ENCODE measurements at places on chromosomes 7 and 10. TPM values are rescaled to one million over a fixed set of nuclear protein-coding genes. Genes with fewer than 3 reads are reported as not detected.

UBE2D1 gene
- total RNA-seq = 17.9 TPM

MGMT gene
- 30.7 TPM for total RNA-seq

BAMBI gene
- 32.5 TPM for total RNA-seq

PILRA gene
- total RNA-seq = 6.1 TPM

ADGRA1 gene
- total RNA-seq = 1.2 TPM

RPEL1 gene
- not detected for total RNA-seq

VSTM2A gene
- total RNA-seq = 1.5 TPM

PLXDC2 gene
- 48.1 TPM for total RNA-seq

RET gene
- 16.9 TPM for total RNA-seq

MCMBP gene
- total RNA-seq = 42.6 TPM

LIPJ gene
- total RNA-seq = 0.23 TPM

ZNF33A gene
- 42.4 TPM for total RNA-seq

SFMBT2 gene
- total RNA-seq = 10.4 TPM

ARHGAP22 gene
- total RNA-seq = 1.3 TPM

MMD2 gene
- total RNA-seq = not detected

CLCN1 gene
- total RNA-seq = 3.9 TPM

ITIH5 gene
- total RNA-seq = 23.5 TPM

STRA8 gene
- 0.23 TPM for total RNA-seq

SPDYE16 gene
- 0.53 TPM for total RNA-seq

PRPS1L1 gene
- total RNA-seq = not detected

LRRD1 gene
- 0.82 TPM for total RNA-seq

KCND2 gene
- 1.3 TPM for total RNA-seq

LGI1 gene
- total RNA-seq = 3.6 TPM

IL2RA gene
- total RNA-seq = 1.5 TPM

OR9A2 gene
- total RNA-seq = 0.53 TPM

SLC39A12 gene
- not detected for total RNA-seq

CALML5 gene
- total RNA-seq = not detected

AKR1C4 gene
- total RNA-seq = not detected

AOAH gene
- total RNA-seq = 11.5 TPM

HYAL4 gene
- 0.18 TPM for total RNA-seq

ANKRD30A gene
- total RNA-seq = not detected

MKLN1 gene
- total RNA-seq = 63.6 TPM

FGFR2 gene
- total RNA-seq = 120 TPM

RPP38 gene
- 9.3 TPM for total RNA-seq

Data from metanephros (tissue), 2 donors.